ENCODE measurements at places on chromosomes 12 and 14. TPM values are rescaled to one million over a fixed set of nuclear protein-coding genes. Genes with fewer than 3 reads are reported as not detected.

The NXPH4 gene
- total RNA-seq: 0.40 TPM

The NEUROD4 gene
- not detected for total RNA-seq

The SALL2 gene
- total RNA-seq: 15.9 TPM

The TMEM119 gene
- not detected for total RNA-seq

The PYGL gene
- 202 TPM for total RNA-seq

The RHOF gene
- 82.0 TPM for total RNA-seq
